IPS-NIHi11 (cell line): ENCODE measurements at places on chromosomes 3 and 15.

DNA sequence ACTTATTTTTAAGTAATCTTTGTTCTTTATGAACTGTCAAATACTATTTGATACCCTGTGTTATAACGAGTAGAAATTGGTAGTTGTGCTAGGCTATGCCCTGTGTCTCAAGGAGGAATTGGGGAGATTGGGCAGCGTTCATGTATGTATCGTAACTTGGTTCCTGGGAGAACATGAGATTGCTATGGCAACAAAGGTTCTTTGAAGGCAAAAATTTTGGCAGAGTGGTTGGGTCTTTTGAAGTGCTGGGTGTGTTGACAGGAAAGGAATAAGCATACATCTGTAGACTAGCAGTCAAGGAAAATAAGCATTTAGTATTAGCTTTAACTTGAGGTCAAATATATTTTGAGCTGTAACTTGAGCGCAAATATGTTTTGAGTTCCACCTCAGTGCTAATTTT lies 45.3 kb downstream of the TCF12 start:
- no peak for DNase-seq

DNA sequence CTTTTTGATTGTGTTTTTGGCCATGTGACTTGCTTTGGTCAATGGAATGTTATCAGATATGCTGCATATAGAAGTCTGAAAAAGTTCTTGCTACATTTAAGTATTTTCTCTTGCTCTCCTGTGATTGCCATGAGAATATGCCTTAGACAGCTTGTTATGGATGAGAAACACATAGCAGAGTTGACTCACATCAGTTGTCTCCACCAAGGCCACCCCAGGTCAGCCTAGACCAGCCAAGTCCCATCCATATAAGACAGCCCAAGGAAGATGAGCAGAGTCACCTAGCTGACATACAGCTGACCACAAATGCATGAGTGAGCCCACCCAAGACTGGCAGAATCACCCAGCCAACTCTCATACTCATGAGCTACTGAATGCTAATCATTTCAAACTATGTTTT lies 153.0 kb downstream of the THRB start:
- no peak for DNase-seq

- DNase-seq, result no peak
Measured at GRCh38 chr3:173221010-173221409, 80.0 kb upstream of the SPATA16 start.

DNA sequence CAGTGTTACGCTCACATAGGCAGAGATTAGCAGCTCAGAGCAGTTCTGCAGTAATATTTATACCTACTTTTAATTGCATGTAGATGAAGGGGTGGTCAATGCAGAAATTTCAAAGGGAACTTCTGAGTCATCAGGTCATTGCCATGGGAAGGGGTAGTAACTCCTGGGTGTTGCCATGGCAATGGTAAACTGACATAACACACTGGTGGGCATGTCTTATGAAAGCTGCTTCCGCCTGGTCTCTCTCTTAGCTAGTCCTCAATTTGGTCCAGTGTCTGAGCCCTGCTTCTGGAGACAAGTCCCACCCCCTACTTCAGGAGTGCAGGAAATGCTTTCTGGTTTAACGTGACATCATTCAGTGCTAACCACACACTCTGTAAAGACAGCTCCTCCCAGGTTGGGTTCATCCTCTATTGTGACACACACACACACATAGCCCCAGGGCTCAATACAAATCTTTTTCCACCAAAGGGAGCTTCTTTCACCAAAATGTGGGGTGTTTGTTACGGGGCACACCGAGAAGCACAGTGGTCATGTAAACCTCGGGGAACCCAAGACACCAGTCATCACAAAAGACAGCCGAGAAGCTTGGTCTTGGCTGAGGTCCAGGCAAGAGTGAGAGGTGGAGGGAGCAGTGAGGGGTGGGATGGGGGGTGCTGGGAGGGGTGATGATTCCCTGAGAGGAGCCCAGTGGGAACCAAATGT lies 74.5 kb downstream of the TLE3 start:
- no peak for DNase-seq

DNA sequence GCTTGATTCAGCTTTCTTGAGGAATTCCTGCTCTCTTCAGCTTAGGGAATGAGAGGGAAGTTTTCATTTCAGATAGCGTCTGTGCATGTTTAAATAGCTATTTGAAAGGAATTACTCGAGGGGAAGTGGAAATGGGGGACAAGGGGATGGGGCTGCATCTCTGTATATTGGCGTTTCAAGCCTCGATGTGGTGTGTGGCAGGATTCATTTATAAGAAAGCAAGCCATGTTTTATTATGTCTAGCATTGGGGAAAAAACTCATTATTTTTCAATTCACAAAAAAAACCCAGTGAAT lies 1.0 kb downstream of the ATP2C1 start:
- DNase-seq, result no peak
